ENCODE measurements at places on chromosomes 3 and 15. TPM values are rescaled to one million over a fixed set of nuclear protein-coding genes. Genes with fewer than 3 reads are reported as not detected.

The TRIM42 gene
- total RNA-seq = not detected

The GABRB3 gene
- not detected for total RNA-seq

The FES gene
- total RNA-seq = 4.7 TPM

The CHRM5 gene
- not detected for total RNA-seq

The LRIG1 gene
- 56.7 TPM for total RNA-seq

All from RPMI7951 (cell line).